Suppressor macrophage treated with lipopolysaccharide for 4 hours (primary cell): ENCODE measurements at places on chromosomes 16 and 17.
A peak's percentile ranks its signal among the peaks of the same experiment; 100 is the strongest.

DNA sequence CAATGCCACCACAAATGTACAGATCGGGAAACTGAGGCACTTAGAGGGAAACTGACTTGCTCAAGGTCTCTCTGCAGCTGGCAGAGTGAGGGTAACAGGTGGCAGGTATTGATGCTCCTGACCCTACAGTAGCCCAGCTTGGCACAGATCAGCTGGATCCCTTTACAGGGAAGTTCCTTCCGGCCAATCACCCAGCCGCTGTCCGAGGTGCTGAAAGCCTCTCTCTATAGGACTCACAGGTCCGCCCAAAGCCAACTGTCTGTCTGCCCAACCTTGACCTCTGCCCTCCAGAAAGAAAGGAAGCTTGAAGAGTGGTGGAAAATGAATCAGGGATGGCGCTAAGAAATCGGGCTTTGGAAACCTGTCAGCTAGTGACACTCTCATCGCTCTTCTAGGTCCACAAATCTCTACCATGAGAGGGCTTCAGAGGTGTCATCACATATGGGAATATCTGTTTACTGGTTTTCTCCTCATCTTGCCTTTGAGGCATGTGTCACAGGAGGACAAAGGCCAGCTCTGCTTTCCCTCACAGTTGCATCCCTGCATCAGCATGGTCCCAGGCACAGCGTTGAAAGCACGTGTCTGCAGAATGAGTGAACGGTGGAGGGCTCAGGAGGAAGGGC, 246.2 kb downstream of the KATNIP start:
- DNase-seq = peak; percentile 41

GRCh38 chr17:14903854-14904253, 361.3 kb downstream of the PMP22 start:
- no peak for DNase-seq

GRCh38 chr16:728890-729744, 2.2 kb downstream of the HAGHL start:
- no peak for DNase-seq

DNA sequence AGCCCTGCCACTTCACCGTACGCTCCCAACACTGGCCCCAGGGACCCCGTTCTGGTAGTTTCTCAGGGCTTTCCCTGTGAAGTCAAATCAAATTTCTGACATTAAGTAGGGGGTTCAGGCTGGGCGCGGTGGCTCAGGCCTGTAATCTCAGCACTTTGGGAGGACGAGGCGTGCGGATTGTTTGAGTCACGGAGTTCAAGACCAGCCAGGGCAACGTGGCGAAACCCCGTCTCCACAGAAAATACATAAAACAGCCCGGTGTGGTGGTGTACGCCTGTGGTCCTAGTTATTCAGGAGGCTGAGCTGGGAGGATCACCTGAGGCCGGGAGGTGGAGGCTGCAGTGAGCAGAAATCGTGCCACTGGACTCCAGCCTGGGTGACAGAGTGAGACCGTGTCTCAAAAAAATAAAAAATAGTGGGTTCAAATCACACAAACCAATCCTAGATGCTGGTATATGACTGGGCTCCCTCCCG, 632 bp downstream of the CYBC1 start:
- peak; percentile 27 for DNase-seq

GRCh38 chr16:23948949-23949411, 113.2 kb downstream of the PRKCB start:
- no peak for DNase-seq

- DNase-seq = no peak
Observed at GRCh38 chr17:32120141-32120540, 22.2 kb upstream of the RHOT1 start.

- no peak for DNase-seq
Observed at GRCh38 chr16:69031877-69032301, 73.6 kb upstream of the HAS3 start.

- DNase-seq = peak; percentile 81
Observed at GRCh38 chr17:69428252-69428980, 13.9 kb downstream of the MAP2K6 start.

GRCh38 chr16:87309620-87310525, 7.3 kb downstream of the C16orf95 start:
- DNase-seq = no peak

DNA sequence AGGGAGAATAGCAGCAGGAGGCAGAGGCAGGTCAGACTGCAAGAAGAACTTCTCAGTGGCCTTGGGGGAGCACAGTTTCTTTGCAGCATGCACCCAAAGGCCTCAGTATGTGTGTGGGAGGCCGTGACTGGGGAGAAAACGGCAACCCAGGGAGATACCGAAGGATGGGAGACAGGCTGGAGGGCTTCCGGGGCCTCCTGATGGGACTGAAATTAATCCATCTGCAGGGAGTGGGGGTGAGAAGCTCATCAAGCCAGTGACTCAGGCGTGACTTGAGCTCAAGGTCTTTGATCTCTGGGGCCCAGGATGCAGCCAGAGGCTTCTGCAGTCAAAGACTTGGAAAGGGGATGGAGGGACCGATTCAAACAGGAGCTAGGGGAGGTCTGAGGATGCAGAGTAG, 5.1 kb upstream of the C17orf113 start:
- DNase-seq = no peak

GRCh38 chr16:85086347-85087291, 25.7 kb downstream of the CIBAR2 start:
- peak; percentile 85 for DNase-seq

DNA sequence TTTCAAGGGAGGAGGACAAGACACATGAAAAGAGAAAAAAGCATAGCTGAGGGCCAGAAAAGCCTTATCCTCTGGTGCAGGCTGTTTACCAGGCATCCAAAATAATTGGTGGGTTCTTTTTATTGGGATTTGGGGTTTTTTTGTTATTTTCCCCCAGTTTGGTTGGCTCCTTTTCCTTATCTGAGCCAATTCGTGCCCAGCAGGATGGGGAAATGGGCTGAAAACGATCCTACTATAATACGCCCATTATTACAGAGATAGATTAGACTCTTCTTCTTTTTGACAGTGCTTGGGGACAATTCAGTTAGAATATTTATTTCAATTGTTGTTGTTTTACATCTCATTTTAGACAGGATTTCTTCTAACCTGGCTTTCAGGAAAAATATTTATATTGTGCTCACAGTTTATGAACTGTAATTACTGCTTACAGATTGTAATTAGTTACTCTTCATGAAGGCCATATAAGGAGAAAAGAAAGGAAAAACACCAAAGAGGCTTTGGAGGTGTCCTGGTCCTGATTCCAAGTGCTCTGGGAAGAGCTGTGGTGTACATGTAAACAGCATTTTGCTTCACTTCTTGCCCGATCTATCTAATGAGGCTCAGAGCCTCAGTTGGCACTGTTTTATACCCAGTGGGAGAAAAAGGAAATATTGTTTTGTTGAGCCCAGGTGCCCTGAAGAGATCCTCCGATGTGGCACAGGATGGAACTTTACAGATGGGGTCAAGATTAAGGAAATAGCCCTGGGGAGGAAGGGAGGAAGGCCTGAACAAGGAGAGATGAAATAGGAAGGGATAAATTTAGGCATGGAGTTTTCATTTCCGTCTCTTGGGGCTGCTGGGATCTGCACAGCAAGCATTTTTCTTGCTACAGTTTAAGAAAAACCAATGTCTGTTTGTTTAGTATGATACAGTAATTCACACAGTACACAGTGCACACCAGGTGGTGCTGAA, 611 bp upstream of the ANKRD40 start:
- DNase-seq = peak; percentile 18

- no peak for DNase-seq
Observed at GRCh38 chr16:65394281-65394680, 272.4 kb upstream of the CDH11 start.

- DNase-seq = no peak
Observed at GRCh38 chr17:48486557-48486956, 44.3 kb downstream of the HOXB1 start.

- no peak for DNase-seq
Observed at GRCh38 chr17:40021451-40021971, 6.3 kb downstream of the CSF3 start.

DNA sequence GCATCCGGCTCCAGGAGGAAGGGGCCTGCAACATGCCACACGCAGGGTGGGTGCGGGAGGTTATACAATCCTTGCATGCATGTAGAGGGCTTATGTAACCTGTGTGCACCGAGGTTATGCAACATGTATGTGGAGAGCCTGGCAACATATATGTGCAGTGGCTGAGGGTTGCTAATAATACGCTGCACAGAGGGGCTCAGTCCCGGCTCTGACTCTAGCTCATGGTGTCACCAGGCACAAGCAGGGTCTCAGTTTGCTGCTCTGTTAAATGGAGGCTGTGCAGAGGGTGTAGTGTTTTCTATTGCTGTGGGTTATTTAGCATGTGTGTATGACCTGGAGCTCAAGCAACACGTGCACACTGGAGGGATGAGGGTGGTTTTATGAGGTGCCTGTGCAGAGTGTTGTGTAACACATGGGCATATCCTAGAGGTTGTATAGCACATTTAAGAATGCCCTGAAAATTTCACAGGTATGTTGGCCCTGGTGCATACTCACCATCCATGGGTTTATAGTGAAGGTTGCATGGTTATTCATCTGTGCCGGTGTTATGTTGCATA, 13.3 kb downstream of the THRA start:
- DNase-seq = no peak

DNA sequence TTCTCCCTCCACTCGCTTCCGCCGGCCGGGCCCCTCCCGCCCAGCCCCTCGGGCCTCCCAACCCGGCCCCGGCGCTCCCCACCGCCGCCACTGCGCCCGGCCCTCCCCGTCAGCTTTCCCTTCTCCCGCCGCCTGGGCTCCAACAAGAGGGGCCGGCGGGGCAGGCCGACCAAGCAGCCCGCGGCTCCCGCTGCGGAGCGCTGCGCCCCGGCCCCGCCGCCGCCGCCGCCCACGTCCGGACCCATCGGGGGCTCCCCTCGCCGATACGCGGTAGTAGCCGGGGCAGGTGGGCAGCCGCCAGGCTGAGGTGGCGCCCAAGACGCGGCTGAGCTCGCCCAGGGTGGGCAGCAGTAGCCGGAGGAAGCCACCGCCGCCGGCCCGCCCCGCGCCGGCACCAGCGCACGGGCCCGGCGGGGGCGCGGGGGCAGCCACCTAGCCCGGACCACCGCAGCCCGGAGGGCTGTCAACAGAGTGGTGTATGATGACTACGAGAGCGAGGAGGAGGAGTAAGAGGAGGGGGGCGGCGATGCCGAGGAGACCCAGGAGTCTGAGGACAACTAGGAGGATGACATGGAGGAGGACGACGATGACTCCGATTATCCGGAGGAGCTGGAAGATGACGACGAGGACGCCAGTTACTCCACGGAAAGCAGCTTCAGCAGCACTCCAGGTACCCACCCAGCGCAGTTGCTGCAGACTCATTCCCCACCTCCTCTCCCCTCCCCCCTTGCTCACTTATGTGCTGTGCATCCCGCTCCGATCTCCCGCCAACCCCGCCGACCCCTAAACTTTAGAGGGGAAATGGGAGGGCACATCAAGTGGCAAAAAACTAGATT, 498 bp downstream of the LRRC37B start:
- DNase-seq = no peak

DNA sequence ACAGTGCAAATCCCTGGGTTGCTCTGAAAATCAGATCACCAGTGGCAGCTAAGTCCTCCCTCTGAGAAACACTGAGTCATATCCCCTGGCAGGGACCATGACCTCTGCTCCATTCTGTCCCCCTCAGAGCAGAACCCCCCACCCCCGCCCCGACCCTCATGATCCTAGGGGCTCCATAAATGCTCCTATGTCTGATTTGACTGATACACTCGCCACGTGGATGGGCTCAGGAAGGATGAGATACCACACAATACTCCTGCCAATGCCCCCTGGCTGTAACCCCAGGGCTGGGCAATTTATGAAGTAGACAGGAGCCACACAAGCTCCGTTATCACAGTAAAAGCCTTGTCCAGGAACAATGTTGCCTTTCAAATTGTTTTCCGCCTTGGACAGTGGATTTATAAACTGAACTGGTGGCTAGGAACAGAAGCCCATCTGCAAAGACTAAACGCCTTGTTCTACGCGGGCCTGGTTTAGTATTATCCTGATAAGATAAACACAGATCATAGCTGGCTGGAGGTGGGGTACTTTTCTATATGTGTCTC, 394.8 kb downstream of the SLC39A11 start:
- DNase-seq = no peak

DNA sequence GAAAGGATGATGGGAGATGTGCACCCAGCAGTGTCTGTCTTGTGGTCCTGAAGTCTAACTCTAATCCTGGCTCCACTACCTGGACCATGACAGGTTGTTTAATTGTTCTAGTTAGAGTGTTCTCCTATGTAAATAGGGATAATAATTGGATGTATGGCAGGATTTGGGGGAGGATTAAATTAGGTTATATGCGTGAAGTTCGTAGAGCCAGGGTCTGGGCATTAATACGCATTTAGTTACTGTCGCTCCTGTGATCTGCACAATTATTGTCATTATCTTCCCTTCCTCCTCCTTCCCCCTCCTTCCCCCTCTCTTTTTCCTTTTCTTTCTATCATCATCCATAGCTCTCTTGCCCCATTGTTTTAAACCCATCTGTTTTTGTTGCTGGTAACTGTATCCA, 210.3 kb downstream of the WWOX start:
- no peak for DNase-seq

DNA sequence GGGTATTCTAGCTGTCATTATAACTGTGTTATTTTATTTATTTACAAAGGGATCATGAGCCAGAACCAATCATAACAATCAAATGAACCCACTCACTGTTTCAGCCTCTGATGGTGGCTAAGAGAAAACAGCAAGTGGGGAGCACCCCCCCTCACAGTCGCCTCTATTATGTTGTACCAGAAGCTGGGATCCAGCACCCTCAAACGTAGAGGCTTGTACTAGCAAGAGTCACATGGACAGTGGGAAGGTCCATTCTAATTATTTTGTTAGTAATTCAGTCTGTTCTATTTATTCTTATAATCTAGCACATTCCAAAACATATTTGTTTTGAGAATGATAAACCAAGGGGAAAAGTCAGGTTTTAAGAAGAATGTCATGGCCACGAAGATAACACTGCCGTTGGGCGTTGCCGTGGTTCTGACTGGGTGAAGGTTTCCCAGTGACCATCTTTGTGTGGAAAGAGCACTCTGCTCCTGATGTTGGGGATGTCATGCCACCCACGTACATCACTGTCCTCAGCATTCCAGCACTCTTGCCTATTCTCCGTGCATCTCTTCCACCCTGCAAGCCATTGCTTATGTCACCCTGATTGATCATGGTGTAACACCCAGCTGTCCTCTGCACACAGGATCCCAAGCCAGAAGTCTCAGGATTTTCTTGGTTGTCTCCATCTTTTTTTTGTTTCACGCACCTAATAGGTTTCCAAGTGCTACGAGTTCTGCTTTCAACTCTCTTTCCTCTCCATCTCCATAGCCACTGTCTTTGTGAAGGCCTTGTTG, 205.8 kb downstream of the PRKCA start:
- no peak for DNase-seq
